ENCODE measurements at places on chromosomes 12 and 14. TPM values are rescaled to one million over a fixed set of nuclear protein-coding genes. Genes with fewer than 3 reads are reported as not detected.

DNA sequence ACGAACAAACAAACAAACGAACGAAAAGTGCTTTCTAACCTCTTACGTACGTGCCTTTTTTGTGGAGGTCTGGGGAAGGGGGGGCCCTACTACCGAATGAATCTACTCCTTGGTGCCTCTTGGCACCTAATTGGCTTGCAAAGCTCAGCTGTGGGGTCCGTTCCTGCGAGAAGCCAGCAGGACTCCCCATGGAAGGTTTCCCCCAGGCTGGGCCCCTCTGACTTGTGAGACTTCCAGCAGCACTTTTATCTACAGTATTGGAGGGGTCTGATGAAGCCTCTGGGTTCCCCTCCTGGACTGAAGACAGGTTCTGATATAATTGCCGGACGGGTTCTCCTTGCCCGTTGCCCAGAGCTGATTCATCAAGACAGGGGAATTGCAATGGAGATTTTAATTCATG lies 1.2 kb upstream of the TMEM106C start:
- DNase-seq: no peak

GRCh38 chr12:47801170-47801903 lies 18.4 kb downstream of the HDAC7 start:
- DNase-seq: peak; percentile 69

- no peak for DNase-seq
Measured at GRCh38 chr12:111953455-111953854, 59.5 kb downstream of the TMEM116 start.

DNA sequence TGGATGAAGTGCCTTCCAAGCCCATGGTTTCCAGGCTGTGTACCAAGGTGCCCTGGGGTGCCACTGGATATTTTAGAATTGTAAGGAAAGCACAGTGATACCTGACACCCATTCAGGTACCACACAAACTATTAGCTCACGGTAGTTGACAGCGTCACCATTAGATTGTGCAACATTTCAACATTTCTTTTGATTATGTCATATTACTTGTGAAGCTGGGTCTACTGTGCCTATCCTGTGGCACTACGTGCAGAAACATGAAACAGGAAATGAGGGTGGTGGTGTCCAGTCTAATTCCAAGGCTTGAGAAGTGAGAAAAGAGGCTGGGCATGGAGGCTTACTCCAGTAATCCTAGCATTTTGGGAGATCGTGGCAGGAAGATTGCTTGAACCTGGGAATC lies 75.5 kb upstream of the CPM start:
- DNase-seq: no peak

DNA sequence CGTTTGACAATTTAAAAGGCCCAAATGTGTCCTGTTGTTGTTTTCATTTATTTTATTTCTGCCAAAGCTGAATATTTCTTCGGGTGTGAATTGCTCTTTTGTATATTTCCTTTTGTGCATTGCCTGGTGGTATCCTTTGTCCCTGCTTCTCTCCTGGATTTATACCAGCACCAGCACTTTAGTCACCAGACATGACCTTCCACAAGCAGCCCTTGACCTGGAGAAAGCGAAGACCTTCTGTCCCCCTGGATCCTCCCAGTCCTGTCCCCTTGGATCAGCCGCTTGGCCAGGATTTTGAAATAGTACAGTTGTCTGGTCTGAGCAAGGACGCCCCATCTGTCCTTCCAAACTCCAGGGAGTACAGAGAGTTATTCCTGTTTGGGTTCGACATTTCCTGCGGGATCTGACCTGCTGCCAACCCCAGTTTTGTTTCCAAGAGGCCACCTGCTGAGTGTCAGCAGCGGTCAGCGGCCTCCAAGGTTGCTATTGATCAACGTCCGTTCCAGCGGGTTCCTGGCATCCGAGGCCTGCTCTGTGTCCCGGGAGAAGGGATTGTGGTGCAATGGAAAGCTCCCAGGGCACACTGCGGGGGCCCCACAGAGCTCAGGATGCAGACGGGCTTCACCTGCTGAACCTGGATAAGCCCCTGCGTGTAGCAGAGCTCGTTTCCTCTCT lies 45.1 kb upstream of the CHGA start:
- DNase-seq: no peak

DNA sequence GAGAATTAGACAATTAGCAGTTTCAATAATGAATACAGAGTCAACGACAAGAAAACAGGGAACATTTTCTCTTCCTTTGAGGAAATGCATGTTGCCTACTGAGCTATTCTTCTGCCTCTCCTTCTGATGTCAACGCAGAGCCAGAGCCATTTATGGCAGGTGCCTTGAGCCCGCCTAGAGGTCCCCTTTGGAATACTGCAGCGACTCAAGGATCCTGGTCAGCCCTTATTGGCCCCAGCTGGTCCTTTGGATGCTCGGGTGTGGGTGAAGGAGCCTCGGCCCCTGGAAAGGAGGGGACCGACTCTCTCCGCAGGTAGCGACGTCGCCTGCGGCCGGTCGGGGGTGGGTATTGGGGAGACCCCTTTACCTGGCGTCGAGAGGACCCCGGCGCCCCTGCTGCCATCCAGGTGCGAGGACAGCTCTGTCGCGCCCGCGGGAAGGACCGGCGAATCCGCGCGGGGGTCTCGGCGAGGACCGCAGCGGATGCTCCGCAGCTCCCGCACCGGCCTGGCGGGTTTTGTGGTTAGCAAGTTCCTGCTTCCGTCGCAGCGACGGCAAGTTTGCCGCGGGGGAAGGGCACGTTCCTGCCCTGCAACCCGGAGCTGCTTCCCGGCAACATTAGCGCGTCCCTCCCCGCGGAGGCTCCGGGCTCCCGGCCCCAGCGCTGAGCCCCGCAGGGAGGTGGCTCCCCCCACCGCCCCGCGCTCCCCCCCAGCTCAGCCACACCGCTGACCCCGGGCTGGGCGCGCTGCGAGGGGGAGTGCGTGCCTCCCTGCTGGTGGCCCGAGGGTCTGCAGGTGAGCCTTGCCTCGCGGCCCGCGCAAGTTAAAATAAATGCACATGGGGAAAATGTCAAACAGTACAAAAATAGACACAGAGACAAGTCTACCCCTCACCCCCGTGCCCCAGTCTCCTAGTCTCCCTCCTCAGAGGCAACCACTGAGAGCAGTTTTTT lies at the start of gene MANSC1:
MANSC1 (minus strand) TSS at position 532 of the 955 bp plus-strand sequence. CDS start 6,928 bp downstream, outside the sequence.
- peak; percentile 76 for DNase-seq

GRCh38 chr12:110927546-110927945 lies 7.2 kb upstream of the MYL2 start:
- no peak for DNase-seq

- DNase-seq: no peak
Measured at GRCh38 chr12:66884091-66884490, 205.2 kb upstream of the GRIP1 start.

- DNase-seq: no peak
Measured at GRCh38 chr14:59317798-59318505, 129.5 kb downstream of the DAAM1 start.

GRCh38 chr14:31047503-31047902 lies 21.3 kb upstream of the STRN3 start:
- no peak for DNase-seq

- DNase-seq: no peak
Measured at GRCh38 chr12:57895389-57896114, 45.8 kb upstream of the ATP23 start.

Gene AMN
- total RNA-seq: 0.40 TPM

Gene PROX2
- not detected for total RNA-seq

Gene SMIM41
- 12.4 TPM for total RNA-seq

Gene C12orf54
- 2.4 TPM for total RNA-seq

Gene TSPAN31
- total RNA-seq: 37.1 TPM

Gene ADAMTS20
- total RNA-seq: not detected
